Esophagus muscularis mucosa (tissue), 4 donors: ENCODE measurements at places on chromosomes 7 and 10. TPM values are rescaled to one million over a fixed set of nuclear protein-coding genes. Genes with fewer than 3 reads are reported as not detected.

MINDY4 gene
- 31.1 TPM for total RNA-seq

OR2A12 gene
- not detected for total RNA-seq

RAB19 gene
- not detected for total RNA-seq

AGMO gene
- total RNA-seq: 0.45 TPM

HOXA5 gene
- total RNA-seq: 24.8 TPM

FZD8 gene
- 9.9 TPM for total RNA-seq

CDH23 gene
- 14.4 TPM for total RNA-seq

SEMA3C gene
- total RNA-seq: 152 TPM

PON1 gene
- not detected for total RNA-seq

TFEC gene
- total RNA-seq: 2.4 TPM

CPVL gene
- 9.6 TPM for total RNA-seq

DNA sequence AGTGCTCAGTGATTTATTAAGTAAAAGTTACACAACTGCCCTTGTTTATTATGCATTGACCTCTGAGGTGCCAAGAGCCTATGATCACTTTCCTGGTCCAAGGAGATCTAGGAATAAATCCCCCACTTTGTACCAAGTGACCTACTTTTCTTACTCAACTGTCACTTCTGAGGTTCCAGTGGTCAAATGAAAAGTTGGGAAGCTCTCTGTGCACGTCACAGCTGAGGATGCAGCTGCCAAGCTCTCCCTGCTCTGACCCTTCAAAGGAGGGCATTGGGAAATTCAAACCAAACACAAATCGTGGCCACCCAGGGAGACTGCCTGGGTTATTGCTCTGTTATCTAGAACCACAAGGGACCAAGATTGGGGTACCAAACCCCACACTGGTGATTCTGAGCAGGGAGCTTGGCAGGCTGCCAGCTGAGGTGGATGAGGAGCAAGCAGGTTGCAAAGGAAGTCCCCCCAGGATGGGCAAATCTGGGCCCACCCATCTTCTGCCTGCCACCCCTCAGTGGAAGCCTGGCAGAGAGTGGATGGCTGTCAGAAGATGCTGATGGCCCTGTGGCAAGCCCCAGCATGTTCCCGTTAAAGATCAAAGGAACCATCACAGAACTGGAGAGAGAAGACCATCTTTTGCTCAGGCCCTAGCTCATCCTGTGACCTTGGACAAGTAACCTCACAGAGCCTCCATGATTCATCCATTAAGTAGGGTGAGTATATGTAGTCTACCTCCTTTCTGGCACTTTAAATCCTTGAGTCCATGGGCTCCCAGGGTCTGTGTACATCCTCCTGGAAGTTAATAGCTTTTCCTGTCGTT, 106.8 kb downstream of the PPP1R3C start:
- no peak overlapping the region for H3K27ac ChIP-seq
- peaks cover 7% of the 10 kb centered on the region for H3K4me1 ChIP-seq
- no peaks in the 10 kb centered on the region for H3K36me3 ChIP-seq
- no peaks in the 10 kb centered on the region for H3K27me3 ChIP-seq

DNA sequence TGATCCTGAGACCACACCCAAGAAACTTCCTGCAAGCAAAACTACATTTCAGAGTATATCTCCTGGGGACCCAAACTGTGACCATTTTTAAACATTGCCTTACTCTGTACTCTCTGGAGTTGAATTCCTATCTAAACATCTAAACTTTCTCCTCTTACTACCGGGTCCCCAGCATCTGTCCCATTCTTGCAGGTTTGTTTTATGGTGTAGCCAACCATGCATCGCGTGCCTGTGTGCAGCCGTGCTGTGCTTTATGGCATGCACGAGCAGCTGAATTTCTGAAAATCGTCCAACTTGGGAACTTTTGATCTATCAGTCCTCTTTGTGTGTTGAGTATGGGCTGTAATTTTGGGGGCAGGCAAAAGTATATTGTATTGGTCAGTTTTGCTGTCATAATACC, 423.8 kb upstream of the DPP6 start:
- no peak for DNase-seq
- H3K4me3 ChIP-seq: no peak overlapping the region

DNA sequence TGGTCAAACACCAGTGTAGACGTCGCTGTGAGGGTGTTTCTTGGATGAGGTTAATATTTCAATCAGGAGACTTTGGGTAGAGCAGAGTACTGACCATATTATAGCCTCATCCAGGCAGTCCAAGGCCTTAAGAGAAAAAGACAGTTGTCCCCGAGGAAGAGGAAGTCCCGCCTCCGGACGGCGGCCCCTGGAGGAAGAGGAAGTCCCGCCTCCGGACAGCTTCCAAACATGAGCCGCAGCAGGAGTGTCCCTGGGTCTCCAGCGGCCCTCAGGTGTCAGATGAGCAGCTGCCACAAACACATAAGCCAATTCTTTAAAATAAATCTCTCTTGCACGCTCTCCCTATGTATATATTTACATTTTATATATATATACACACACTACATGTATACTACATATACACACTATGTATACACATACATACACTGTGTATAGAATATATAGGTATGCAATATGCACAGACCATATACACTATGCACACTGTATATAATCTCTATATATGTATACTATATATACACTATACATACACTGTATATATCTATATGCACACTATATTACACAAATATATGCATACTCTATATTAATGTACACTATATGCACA, 37.5 kb downstream of the PWWP2B start:
- H3K27me3 ChIP-seq: no peaks in the 10 kb centered on the region
- no peaks in the 10 kb centered on the region for H3K36me3 ChIP-seq
- no peak overlapping the region for H3K27ac ChIP-seq
- no peak for DNase-seq
- H3K4me3 ChIP-seq: no peak overlapping the region

DNA sequence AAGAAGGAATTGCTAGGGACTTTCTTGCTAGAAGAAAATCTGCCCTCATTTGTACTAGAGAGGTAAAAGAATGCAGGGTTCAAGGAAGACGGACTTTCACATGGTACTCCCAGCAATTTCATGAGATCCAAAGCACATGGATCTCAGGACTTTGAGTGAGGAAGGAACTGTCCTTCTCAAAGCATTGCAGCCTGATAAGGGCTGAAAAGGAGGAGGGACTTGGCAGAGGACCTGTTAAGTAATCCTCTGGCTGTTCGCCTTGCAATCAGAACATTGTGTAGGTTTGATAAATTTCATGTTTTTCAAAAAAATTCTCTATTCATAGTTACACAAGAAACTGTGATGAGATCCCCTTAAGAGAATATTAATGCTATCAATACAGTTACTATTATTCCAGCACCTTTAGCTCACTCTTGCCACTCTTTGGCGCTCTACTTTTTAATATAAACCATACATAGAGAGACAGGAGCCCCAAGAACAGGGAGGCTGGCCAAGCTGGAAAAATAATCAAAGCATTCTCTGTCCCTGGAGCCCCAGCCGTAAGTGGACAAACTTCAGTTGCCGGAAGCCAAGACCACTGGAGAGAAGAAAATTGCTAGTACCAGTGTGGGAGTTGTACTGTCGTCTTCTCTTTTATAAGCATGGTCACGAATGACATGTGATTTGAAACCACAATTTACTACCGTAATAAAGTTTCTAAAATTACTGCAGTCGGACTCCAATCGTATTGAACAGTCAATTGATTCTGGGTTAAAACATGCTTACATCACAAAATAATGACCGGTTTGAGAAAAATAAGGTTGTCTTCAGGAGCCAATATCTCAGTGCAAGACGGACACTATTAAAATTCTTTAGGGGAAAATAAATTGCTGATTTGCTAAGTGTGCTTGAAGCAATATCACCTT, 424.4 kb downstream of the SDK1 start:
- H3K4me1 ChIP-seq: no peaks in the 10 kb centered on the region
- H3K27me3 ChIP-seq: no peaks in the 10 kb centered on the region
- H3K36me3 ChIP-seq: no peaks in the 10 kb centered on the region
- DNase-seq: no peak
- H3K4me3 ChIP-seq: no peak overlapping the region

GRCh38 chr7:158102897-158103296, 484.7 kb downstream of the PTPRN2 start:
- DNase-seq: no peak
- no peaks in the 10 kb centered on the region for H3K36me3 ChIP-seq
- H3K27ac ChIP-seq: no peak overlapping the region
- no peaks in the 10 kb centered on the region for H3K4me1 ChIP-seq

DNA sequence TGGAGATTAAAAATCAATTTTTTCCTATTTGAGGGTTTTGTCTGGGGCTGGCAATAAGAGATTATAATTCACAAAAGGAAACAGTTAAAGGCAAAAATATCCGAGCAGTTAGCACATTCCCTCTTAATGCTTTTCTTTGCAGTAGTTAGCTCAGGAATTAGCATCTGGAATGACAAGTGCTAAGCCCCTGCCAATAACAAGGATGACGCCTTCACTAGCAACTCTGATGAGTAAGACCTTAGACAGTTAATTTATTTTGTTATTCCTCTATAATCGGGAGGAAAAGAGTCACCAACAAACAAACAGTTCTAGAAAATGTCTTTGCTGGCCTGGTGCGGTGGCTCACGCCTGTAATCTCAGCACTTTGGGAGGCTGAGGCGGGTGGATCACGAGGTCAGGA, 151.3 kb downstream of the TRIL start:
- peaks cover 11% of the 10 kb centered on the region for H3K4me1 ChIP-seq
- no peak overlapping the region for H3K27ac ChIP-seq
- H3K36me3 ChIP-seq: peaks cover 10% of the 10 kb centered on the region
- no peak overlapping the region for H3K4me3 ChIP-seq

DNA sequence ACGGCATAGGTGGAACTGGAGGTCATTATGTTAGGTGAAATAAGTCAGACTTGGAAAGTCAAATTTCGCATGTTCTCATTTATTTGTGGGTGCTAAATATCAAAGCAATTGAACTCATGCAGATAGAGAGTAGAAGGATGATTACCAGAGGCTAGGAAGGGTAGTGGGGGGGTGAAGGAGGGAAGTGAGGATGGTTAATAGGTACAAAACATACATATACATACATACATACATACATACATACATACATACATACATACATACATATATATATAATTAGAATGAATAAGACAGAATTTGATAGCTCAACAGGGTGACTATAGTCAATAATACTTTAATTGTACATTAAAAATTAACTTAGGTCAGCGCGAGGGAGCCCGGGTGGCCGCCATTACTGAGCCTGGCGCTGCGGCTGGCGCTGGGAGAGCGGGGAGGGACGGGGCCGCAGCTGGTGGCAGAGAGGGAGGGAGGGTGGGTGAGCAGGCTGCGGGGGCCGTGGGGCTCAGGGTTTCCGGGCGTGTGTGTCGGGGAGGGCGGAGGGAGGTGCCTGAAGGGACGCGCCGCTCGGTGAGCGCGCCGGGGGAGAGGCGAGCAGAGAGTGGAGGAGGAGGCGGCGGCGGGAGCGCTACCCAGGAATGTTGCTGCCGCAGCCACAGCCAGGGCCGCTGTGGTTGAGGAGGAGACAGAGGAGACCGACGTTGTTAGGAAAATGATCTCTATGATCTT, 85.8 kb upstream of the EGFR start:
- DNase-seq: no peak
- no peaks in the 10 kb centered on the region for H3K36me3 ChIP-seq
- H3K27ac ChIP-seq: peak overlapping the region; percentile 77
- peaks cover 10% of the 10 kb centered on the region for H3K4me1 ChIP-seq
- H3K4me3 ChIP-seq: peak overlapping the region; percentile 51
- no peaks in the 10 kb centered on the region for H3K27me3 ChIP-seq

GRCh38 chr7:69504733-69505420, 93.4 kb upstream of the AUTS2 start:
- no peak overlapping the region for H3K4me3 ChIP-seq
- no peaks in the 10 kb centered on the region for H3K36me3 ChIP-seq
- DNase-seq: no peak
- no peaks in the 10 kb centered on the region for H3K4me1 ChIP-seq

GRCh38 chr7:23196306-23196705, 14.5 kb downstream of the NUP42 start:
- H3K27ac ChIP-seq: no peak overlapping the region
- no peak for DNase-seq
- H3K27me3 ChIP-seq: no peaks in the 10 kb centered on the region

- no peaks in the 10 kb centered on the region for H3K27me3 ChIP-seq
- no peak overlapping the region for H3K4me3 ChIP-seq
- no peak overlapping the region for H3K27ac ChIP-seq
- DNase-seq: no peak
Observed at GRCh38 chr7:159007996-159008389, 136.7 kb downstream of the VIPR2 start.

GRCh38 chr7:45709168-45710042, 135.2 kb downstream of the ADCY1 start:
- no peaks in the 10 kb centered on the region for H3K36me3 ChIP-seq
- H3K27me3 ChIP-seq: no peaks in the 10 kb centered on the region
- peak overlapping the region; percentile 37 for H3K27ac ChIP-seq
- no peak overlapping the region for H3K4me3 ChIP-seq
- peak; percentile 92 for DNase-seq

- H3K4me1 ChIP-seq: peaks cover 54% of the 10 kb centered on the region
- H3K4me3 ChIP-seq: no peak overlapping the region
- DNase-seq: no peak
- peak overlapping the region; percentile 46 for H3K27ac ChIP-seq
Observed at GRCh38 chr7:2732959-2733584, 45.1 kb downstream of the AMZ1 start.

- H3K4me1 ChIP-seq: peaks cover 18% of the 10 kb centered on the region
- no peaks in the 10 kb centered on the region for H3K27me3 ChIP-seq
- H3K36me3 ChIP-seq: no peaks in the 10 kb centered on the region
- no peak overlapping the region for H3K4me3 ChIP-seq
- no peak for DNase-seq
- no peak overlapping the region for H3K27ac ChIP-seq
Observed at GRCh38 chr7:82164813-82165212, 278.8 kb downstream of the CACNA2D1 start.

- no peaks in the 10 kb centered on the region for H3K36me3 ChIP-seq
- no peak overlapping the region for H3K27ac ChIP-seq
- peaks cover 79% of the 10 kb centered on the region for H3K4me1 ChIP-seq
- no peak for DNase-seq
Observed at GRCh38 chr7:35691827-35692307, 3.1 kb downstream of the HERPUD2 start.

DNA sequence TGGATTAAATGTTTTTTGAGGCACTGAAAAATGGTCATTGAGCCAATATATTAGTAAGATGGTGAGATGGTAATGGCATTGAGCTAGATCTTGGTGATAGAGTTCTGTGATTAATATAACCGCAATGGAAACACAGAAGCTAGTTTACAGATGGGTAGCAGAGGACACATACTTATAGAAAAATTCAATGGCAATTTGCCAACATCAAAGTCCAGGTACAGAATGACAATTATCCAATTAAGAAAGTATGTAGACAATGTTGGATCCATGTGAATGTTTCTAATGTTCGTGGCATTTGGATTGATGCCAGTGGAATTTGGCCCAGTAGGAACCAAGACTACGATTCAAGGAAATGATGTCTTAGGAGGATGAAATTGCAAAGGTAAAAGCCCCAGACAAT, 187.8 kb downstream of the GNAT3 start:
- H3K36me3 ChIP-seq: no peaks in the 10 kb centered on the region
- no peak for DNase-seq
- H3K27ac ChIP-seq: no peak overlapping the region
- no peaks in the 10 kb centered on the region for H3K27me3 ChIP-seq
- H3K4me1 ChIP-seq: no peaks in the 10 kb centered on the region

- H3K4me1 ChIP-seq: peaks cover 6% of the 10 kb centered on the region
- DNase-seq: no peak
- no peak overlapping the region for H3K4me3 ChIP-seq
- H3K36me3 ChIP-seq: no peaks in the 10 kb centered on the region
- H3K27me3 ChIP-seq: no peaks in the 10 kb centered on the region
- peak overlapping the region; percentile 30 for H3K27ac ChIP-seq
Observed at GRCh38 chr10:48555310-48556042, 49.4 kb downstream of the ARHGAP22 start.
